RKO (cell line): ENCODE measurements at places on chromosomes 12 and 14.
A peak's percentile ranks its signal among the peaks of the same experiment; 100 is the strongest.

GRCh38 chr12:67512061-67512460, 136.5 kb upstream of the DYRK2 start:
- no peak for DNase-seq

DNA sequence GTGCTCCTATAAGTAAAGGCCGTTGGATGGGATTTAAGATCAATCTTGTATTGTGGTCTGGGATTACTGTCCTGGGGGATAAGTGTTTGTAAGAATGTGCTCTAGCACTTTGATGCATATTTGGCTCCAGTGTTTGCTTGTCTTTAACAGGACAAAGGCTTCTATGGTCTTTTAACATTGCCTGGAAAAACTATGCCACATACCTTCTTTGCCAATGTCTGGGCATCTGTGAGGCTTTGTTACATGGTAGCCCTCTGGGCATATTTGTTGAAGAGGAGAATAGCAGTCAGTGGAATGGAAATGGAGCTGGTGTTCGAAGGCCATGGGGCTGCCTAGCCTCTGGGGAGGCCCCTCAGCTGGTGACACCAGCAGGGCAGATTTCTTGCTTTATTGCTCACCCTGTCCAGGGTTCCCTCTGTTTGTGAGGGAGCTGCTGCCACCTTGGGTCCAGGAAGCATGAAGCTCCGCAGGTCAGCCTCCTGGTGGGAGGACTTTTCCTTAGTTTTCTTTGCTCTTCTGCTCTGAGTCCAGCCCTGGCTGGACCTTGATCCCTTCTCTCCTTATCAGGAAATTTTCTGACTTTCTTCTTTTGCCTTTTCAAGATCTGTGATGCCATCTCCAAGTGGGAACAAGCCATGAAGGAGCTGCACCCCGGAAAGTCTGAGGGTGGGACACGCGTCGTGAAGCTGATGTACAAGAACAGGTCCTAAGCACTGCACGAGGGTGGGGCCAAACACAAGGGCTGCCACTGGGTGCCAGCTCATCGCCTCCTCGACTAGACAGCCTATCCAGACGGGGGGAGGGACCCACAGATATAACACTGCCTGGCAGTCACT, 19.5 kb downstream of the PIGH start:
- no peak for DNase-seq

DNA sequence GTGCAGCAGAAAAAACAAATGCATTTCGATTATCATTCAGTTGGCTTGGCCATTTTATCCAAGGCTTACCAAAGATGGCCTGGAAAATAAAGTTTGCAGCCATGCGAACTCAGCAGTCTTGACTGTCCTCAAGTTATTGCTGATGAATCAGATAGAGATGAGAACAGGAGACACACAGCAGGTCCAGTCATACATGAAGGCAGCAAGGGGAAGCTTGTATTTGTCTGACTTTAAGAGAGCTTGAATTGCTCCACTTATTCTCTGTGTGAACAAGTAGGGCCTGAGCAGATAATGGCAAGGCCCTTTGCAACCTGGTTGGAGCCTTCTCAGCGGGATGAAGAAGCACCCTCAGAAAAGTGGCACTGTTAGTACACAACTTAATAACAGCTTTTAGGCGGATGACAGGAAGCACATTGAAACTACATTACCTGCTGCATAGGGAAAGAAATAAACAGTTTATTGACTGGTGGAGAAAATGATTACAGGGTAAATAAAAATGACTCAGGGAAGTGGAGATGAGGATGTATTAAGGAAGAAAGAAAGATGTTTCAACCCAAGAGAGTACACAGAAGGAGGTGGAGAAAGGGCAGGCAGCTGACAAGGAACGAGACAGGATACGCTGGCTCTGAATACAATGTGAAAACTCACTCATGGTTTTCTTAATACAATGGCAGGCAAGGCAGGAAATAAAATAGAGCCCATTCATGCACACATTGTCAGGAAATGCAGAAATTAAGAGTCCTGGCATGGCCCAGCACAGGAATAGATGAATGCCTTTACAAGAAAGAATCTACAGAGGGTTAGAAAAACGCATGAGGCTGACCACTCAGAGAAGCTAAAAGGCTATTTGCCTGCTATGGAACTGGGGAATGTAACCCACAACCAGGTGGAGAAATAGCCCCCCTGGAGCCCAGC, 128.4 kb downstream of the GALC start:
- no peak for DNase-seq

GRCh38 chr12:19867151-19867550, 427.9 kb downstream of the AEBP2 start:
- DNase-seq, result no peak

GRCh38 chr14:76639606-76640229, 121.5 kb upstream of the VASH1 start:
- DNase-seq, result no peak

DNA sequence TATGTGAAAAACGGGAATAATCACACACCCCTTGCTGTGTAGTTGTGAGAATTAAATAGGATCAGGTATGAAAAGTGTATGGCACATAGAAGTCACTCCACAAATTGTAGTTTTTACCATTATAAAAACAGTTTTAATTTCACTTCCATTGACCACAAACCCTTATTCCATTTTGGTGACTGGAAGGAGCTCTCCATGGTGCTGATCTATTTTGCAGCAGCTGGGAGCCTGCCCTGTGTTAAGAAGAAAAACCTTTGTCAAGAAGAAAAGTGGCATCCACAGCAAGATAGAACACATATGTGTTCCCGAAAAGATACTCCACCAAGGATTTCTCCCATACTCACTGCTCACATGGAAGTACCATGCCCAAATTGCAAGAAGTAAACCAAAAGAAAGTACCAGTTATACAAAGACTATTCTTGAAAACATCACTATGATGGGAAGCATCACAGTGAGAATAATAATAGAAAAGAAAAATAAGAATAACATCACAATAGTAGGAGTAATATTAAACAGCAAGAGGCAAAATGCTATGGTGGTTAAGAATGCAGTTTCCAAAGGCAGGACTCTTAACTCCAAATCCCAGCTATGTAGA, 58.7 kb downstream of the TUNAR start:
- DNase-seq, result peak; percentile 17

DNA sequence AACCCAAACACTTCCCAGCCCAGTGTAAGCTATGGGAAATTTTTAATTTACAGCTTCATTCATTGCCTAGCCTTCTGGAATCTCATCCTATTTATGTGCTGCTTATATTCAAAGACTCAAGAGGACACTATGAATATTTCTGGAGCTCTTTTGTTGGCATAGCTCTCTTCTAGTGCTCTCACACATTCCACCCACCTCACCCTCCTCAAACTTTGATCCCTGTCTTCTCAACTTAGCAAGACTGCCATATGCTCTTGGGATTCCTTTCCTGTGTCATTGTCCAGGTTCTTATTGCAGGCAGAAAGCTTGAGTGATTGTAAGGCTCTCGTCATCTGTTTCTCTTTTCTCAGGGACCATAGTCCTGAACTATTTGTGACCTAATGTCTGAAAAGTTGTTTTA, 18.0 kb upstream of the NKX2-1 start:
- no peak for DNase-seq

DNA sequence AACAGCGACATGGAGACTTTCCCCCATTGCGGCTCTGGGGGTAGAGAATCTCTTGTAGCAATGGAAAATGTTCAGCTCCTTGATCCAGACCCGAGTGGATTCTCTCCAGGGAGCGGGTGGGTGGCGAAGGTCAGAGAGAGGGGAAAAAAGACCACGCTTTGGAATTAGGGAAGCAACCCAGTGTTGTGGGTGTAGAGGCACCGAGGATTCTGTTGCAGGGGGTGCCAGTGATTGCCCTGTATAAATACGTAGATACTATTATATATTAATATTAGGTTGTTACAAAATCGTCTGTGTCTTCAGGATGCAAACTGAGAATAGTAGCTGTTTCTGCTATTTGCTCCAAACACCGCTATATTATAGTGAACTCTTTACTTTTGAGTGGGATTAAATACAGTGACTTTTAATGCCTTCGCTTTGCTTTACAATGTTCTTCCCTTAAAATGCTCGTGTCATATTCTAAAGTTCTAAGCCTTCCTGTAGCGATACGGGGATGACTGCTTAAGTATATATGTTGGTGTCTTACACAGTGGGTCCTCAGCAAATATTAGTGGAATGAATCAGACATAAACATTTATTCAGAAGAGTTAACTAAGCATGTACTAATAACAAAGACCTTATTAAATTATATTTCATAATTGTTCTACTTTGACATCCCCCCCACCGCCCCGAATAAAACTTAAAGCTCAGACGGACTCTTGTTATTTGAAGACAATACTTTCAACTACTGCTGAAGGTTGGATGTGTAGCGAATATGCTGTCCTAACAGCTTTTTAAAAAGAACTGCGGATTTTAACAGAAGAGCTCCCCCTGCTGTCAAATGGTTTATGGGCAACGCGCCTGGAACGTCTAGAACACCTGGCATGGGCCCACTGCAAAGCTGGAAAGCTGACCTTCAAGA, 136.4 kb upstream of the KRAS start:
- DNase-seq, result peak; percentile 91

GRCh38 chr12:91687052-91688017, 458.3 kb downstream of the BTG1 start:
- no peak for DNase-seq

DNA sequence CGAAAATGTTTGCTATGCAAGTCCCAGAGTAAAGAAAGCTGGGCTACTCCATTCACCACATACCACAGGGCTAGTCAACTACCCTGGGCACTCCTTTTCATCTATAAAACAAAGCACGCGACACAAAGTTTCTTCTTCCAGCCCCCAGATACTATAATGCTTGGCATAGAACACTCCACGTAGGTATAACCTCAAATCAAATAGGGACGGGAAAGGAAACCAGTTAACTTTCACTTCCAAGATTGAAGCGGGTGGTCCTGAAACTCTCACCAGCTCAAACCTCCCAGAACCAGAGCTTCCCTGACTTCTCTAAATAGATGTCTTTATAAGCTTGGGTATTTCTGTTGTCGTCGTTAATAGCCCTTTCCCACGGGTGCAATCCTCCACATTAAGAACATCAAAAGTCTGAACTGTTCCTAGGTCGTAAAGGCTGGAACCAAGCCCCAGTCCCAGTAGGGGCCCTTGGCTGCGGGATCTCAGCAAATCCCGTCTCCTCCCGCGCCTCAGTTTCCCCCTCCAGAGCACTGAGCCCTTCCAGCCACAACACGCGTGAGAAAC, 647 bp downstream of the LGMN start:
- DNase-seq, result peak; percentile 17

- DNase-seq, result no peak
Measured at GRCh38 chr12:39623919-39624318, 4.3 kb upstream of the ABCD2 start.

- no peak for DNase-seq
Measured at GRCh38 chr14:88551980-88552431, 2.8 kb downstream of the PTPN21 start.

DNA sequence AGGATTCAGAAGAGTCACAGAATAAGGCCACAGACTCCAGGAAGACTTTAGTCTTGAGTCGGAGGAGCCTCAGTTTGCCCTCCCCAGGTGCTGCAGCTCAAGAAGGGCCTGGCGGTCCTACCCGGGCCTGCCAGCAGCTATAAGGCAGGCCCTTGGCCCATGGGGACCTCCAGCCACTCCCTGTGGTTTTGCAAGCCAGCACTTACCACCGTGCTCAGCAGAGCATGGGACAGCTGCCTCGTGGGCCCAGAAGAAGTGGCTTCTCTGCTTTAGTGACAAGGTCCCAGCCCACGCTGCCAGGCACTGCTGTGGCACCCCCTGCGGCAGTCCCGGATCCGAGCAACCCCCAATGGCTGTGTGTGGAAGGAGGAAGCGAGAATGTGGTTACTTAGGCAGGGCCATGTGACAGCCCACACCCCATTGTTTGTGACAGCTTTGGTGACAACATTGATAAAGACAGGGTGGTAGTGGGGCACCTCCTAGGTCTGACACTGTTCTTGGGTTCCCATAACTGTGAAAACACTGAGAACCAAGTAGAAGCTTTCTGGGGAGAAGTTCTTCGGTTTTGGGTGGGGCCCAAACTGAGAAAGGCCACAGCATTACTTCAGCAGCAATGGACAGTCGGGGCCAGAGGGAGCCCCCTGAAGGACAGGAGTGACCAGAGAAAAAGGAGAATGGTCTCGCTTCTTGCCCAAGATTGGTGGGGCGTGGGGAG, at the start of gene SELPLG:
Gene SELPLG, minus strand, starts transcription at position 361 of the 715 bp plus-strand sequence. CDS start 9,587 bp downstream, outside the sequence.
- no peak for DNase-seq

DNA sequence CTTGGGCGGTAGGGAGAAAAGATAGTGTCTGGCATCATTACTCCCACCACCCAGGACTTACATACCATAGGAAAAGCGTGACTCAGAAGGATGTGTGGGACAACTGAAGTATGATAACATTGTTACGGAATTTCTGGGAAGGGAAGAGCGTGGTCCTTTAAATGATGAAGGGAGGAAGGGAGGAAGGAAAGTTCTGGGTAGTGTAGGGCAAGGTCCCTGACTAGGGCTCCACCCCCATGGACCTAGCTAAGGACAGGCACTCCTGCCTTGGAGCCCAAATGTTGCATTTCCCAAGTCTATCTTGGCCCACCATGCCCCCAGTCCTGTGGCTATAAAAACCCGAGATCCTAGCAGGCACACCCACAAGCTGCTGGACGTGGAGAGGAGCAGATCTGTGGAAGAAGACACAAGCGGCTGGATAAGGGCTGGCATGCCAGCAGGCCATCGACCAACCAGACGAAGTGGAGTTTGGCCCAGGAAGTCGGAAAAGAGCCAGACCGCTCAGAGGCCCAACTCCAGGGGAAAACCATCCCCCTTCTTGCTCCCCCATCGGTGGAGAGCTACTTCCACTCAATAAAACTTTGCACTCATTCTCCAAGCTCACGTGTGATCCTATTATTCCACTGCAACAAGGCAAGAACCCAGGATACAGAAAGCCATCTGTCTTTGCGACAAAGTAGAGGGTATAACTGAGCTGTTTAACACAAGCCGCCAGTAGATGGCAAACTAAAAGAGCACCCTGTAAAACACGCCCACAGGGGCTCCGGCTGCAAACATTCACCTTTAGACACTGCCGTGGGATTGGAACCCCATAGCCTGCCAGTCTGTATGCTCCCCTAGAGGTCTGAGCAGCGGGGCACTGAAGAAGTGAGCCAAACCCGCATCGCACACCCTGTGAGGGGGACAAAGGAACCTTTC, 23.0 kb upstream of the RAB21 start:
- DNase-seq, result peak; percentile 30

- DNase-seq, result no peak
Measured at GRCh38 chr12:42365486-42365885, 39.5 kb downstream of the PPHLN1 start.

DNA sequence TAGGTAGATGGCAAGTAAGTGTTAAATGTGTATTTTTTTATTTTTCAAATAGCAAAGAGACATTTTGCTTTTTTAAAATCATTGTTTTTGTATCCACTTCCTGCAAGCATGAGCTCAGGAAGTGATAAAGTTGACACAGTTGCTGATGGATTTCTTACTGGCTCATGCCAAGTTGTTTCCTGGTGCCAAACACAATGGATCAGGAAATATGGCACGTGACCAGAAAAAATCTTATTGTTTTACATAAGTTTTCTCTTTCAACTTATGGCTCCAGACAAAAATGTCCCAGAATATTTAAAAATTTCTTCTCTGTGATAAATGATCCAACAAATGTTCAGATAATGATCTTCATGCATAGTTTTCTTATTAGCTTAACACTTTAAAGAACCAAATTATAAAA, 1279.1 kb upstream of the FLRT2 start:
- no peak for DNase-seq

DNA sequence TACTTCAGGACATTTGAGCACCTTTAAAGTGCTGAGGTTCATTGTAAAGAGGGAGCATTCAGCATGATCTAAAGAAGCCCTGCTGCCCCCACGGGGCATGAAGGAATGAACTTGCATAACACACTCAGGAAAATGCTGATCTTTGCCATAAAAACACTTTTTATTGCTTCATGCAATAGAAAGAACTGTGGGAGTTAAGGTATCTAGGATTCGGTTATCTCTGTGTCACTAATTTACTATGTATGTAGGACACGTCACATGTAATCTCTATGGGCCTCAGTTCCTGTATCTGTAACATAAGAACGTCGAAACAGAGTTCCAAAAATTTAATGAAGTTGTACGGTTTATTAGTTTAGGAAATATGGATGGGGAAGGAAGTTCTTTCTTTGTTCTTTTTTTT, 33.0 kb downstream of the BTBD7 start:
- no peak for DNase-seq
